ENCODE measurements at places on chromosomes 4 and X.

GRCh38 chr4:42954963-42955669 is 62.6 kb downstream of the GRXCR1 start:
- no peak for DNase-seq

GRCh38 chr4:41512136-41512535 is 25.8 kb upstream of the LIMCH1 start:
- DNase-seq = no peak

- DNase-seq = no peak
Measured at GRCh38 chr4:42278709-42279324, 118.5 kb upstream of the SHISA3 start.

GRCh38 chrX:146481735-146482134 is 327.8 kb upstream of the CXorf51B start:
- DNase-seq = no peak

GRCh38 chr4:7432531-7433375 is 2.0 kb downstream of the PSAPL1 start:
- DNase-seq = no peak

DNA sequence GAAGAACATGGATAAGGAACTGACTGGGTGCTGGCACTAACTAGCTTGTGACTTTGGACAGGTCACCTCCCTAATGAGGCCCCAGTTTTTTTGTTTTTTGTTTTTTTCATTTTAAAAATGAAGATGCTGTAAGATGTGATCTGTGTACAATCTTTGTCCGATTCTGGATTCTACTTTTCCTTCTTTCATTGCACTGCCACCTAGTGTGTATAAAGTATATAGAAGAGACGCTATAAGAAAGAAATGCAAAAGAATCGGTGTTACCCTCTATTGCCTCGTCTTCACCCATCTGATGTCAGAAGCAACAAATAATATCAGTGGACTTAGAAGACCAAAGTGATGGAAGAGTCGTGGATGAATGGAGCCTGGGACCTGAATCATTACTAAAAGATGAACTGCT is 58.6 kb upstream of the P2RY10 start:
- no peak for DNase-seq

- DNase-seq = no peak
Measured at GRCh38 chrX:37763400-37763799, 16.5 kb upstream of the CYBB start.

GRCh38 chr4:80225595-80225994 is 28.3 kb downstream of the PRDM8 start:
- no peak for DNase-seq

All from stimulated activated CD4-positive, alpha-beta T cell treated with anti-CD3 and anti-CD28 coated beads, Interleukin-4, amount 100 ng/mL, for 1 hour (primary cell).